ENCODE measurements at places on chromosomes 1 and 21.

- DNase-seq, result no peak
Measured at GRCh38 chr21:39000496-39000895, 182.8 kb downstream of the PSMG1 start.

DNA sequence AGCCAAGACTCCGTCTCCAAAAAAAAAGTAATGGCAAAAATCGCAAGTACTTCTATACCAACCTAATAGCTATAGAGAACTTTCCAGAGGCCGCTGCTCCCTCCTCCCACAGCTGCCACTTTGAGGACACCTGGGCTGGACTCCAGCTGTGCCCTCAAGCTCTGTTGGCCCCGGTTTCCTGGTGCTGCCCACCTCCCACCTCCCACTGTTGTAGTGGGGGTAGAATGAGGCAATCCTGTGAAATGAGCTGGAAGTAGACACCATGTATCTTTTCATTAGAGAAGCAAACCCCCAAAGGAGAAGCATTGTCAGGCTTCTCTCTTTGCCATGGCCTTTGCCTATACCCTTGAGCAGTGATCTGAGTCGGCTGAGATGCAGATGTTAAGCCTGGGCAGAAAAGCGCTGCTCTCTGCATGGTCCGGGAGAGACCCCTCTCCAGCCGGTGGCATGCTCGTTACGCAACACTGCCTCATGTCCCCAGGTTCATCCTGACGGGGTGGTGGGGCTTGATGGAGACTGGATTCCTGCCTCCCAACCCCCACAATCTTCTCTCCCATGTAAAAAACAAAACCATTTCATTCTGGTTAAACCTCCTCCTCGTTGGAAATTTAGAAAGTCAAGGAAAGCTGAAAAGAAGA, 39.7 kb downstream of the SIM2 start:
- no peak for DNase-seq

DNA sequence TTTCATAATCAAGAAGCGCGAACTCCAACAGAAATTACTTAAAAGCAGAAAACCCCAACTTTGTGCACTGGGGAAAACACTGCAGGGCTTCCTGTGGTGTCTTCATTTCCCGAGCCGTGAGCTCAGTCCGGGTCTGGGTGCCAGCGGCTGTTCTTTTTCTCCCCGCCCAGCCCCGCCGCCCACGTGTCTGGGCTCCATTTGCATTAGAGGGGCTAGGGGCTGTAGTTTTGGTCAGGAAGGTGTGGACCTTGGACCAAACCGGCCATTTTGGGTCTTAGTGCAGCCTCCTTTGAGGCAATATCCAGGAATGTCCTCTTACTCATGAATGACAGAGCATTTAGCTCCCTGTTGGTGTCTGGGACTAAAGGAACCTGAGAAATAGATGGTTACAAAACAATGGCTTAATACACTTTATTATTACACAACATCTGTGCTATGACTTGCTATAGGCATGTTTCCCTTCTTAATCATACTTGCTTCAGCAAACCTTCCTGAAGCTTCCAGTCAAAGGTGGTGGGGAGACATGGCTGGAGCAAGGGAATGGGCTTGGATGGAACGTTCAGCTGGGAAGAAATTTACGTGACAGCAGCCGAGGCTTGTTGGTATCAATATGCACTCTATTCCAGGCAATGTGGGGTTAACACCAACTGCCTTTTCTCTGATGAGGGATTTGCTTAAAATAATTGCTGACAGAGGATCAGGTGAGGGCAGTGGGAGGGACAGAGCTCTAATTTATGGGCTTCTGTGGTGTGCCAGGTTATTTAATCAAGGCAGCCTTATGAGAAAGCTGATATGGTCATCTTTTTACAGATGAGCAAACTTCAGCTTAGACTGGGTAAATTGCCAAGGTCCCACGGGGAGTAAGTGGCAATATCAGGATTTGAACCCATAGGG, 1.1 kb downstream of the AGTRAP start:
- no peak for DNase-seq

DNA sequence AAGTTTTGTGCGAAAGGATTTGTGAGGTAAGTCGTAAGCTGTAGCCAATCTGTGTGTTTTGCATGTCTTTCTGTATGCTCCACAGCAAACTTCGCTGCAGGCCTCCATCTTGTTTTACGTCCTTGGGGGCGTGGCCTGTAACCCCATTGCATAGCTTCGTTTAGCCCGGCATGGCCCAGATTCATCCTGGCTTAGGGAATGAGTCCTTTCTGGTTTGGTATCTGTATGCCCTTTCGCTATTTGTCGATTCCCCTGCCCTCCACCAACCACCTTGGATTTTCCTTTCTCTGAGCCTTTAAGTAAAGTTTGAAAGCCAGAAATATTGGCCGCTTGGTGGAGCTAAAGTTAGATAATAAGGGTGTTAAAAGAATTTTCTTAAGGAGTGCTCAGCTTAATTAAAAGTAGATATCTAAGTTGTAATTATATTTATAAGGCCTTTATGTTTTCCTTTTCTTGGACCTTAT, 1.1 kb downstream of the THEM4 start:
- no peak for DNase-seq

DNA sequence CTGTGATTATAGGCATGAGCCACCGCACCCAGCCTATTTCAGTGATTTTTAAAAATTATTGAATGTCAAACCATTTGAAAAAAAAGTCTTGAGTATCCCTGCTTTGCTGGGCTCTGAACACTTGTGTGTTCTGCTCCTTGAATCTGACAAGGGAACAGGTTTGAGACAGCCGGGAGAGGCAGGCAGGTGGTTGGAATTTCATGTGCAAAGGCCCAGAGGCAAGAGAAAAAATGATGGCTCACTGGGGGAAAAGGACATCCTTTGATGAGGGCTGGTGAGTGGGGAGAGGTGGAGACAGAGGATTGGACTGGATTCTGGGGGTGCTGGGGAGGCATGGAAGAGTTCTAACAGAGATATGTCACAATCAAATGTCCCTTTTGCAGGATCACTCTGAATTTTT, 13.1 kb upstream of the WASF2 start:
- no peak for DNase-seq

DNA sequence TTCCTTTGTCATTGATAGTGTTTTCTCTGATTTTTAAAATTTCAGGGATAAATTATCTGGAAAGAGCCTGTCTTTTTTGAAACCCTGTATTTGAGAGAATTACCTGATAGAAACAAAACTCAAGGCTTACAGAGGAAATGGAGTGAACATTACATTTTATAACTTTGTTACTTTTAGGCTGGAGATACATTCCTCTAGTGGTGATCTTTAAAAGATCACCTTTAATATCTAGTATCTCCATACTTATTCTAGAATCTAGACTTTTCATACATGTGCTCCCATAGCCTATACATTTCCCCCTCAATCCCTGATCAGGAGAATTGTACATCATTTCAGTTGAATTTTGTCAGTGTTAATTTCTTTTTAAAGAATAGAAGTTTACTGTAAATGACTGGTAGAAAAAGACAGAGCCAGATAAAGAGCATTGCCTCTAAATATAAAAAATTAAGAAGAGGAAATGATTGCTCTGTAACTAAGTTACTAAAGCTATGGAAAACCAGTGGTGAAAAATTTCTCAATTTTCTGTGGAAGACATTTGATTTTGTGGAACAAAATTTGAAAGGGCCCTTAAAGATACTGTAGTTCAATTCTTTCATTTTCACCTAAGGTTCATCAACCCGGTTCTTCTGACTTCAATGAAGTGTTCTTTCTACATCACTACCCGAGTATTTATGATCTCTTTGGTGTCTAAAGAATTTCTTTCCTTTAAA, 33.7 kb downstream of the RASAL2 start:
- DNase-seq, result no peak

DNA sequence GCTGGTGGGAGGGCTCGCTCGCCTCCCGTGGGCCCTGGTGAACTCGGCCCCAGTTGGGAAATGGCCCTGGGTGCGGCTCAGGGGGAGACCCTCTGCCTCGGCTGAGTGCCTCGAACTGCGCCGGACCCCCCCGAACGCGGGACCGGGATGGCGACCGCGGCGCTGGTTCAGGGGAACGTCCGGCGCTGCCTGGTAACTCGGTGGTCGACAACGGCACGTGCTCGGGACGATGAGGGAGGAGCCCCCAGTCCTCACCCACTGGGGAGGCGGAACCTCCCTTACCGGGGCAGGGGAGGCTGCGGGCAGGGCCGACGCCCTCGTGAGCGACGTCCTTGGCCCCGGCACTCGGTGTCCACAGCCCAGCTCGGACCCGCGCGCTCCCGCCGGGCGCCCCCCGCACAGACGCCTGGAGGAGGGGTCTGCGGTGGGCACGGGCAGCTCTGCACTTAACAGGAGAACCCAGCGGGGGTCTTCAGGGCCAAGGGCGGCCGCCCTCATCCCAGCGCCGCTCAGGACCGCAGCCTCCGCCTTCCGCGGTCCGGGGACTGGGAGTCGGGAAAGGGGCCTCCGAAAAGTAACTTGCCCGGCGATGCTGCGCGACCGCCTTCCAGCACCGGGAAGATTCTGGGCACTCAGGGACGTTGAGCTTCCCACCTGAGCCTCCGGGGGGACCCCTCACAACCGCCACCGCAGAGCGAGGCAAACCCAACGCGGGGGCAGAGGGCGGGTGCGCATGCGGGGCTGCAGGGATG, 1.7 kb downstream of the HES4 start:
- no peak for DNase-seq

DNA sequence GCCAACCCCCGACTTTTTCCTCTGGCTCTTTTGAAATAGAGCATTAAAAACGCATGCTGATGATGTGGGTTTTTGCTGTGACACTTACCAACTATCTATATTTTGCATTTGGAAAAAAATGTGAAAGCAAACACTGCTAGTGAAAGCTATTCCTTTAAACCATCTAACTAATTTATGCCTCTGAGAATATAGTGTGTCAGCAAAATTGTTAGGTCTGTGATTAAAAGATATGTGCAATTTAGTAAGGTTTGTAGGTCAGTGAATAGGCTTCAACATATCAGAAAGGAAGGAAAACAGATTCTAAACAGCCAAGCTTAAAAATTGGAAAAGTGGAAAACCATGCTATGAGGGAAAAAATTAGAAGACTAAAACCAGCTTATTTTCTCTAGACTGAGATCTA, 1929.3 kb downstream of the NCAM2 start:
- DNase-seq, result no peak

- no peak for DNase-seq
Measured at GRCh38 chr1:182644886-182645285, 39.5 kb downstream of the RGS8 start.

DNA sequence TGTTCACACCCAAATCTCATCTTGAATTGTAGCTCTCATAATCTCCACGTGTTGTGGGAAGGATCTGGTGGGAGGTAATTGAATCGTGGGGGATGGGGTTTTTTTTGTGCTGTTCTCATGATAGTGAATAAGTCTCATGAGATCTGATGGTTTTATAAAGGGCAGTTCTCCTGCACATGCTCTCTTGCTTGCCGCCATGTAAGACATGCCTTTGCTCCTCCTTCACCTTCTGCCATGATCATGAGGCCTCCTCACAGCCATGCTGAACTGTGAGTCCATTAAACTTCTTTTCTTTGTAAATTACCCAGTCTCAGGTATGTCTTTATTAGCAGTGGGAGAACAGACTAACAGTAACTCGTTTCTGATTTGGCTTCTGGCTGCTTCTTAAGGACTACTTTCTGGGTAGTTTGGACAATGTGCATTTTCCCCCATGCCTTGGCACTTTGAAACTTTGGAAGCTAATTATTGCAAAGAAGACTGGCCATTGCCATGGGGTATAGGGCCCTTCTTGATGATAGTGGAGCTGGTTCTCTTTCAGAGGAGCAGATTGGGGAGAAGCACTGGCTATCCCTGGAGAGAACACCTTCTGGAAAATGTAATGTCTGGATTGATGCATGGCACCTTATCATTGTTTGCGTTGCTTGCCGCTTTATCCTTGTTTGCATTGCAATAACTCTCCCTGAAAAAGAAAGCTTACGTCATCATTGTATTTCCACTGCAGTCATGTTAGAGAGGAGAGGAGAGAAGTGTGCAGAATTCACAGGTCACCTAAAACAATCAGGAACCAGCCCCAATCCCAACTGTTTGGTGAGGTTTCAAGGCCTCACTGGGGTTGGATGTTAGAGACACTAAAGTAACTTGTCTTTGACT, 5.9 kb downstream of the CNIH3 start:
- no peak for DNase-seq

DNA sequence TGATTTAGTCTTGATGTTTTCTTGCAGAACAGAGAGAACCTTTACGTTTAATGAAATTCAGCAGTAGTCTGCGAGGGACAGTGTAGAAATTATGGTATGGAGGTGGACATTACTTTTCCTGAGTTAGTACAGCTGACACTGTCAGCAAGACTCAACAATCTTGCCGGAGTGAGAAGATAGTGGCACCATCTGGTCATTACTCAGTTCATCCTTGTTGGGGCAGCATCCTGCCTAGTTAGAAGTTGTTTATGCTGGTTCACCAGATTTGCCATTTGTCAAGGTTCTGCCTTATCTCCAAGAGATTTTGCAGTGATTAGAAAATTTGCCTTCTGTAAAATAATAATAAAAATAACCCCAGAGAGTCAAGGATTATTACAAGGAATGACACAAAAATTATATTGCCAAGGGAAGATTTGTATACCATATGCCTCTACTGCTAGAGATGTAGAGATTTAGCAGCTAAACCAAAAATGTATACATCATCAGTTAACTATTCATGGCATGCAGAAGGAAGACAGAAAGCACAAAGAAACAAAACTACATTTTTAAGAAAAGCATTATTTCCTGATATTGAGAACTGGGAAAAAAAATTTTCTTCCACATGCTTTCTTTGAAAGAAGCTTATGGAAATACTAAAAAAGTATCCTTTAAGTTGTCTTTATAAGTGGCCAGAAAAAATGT, 1967.4 kb downstream of the NCAM2 start:
- no peak for DNase-seq

- DNase-seq, result no peak
Measured at GRCh38 chr1:75471252-75471651, 139.7 kb downstream of the SLC44A5 start.

DNA sequence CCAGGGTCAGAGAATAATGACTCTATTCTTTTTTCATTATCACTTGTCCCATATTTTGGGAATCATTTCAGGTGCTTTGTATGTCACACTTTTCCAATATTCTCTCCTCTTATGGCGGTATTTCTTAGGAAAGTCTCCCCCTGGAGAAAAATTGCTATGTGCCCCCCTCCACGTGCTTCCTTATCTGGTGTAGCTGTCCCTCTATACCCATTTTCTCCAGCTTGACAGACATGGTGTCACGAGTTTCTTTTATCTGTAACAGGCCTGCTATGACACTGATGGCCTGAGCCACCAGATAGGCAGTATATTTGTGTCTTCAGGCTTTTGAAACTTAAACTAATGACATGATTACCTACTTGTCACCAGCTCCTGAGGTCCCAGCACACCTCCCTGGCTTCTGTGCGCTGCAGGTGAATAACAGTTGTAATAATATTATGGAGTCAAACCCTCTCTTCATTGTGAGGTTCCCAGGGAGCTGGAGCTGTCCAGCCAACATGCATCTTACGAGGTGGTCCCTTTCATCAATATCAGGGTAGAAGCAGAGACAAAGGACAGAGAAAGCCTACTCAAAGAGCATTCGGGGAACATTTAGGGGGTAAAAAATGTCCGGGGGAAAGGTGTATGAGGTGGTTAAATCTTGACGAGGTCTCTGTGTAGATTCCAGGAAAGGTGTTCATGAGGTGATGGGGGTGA, 71.2 kb upstream of the DUSP10 start:
- no peak for DNase-seq

DNA sequence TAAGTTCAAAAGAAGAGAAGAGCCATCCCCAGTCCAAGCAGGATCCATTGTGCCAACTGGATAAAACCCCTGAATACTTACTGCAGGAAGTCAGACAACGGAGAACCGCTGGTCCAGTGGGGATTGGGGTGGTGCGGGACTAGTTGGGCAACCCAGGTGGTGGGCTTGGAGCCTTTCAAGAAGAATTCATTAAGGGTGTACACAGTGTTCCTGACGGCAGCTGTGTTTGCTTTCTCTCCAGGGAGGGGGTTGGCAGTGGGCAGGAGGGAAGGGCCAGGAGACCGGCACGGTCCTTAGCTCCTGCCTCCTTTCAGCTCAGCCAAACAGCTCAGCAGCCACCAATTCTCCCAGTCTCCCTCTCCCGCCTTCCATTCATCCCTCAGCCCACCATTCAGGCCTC, 7.1 kb upstream of the CDK18 start:
- DNase-seq, result no peak
